GM06990 (cell line): ENCODE measurements at places on chromosomes 16 and 17.

GRCh38 chr16:35559911-35560636, 2100.7 kb downstream of the TP53TG3F start:
- DNase-seq: no peak

GRCh38 chr16:71461686-71462648, at the start of gene ZNF23:
Gene ZNF23 (minus strand): TSS chr16:71462247. CDS start chr16:71456796, 5,451 bp downstream.
- DNase-seq: peak; percentile 90

DNA sequence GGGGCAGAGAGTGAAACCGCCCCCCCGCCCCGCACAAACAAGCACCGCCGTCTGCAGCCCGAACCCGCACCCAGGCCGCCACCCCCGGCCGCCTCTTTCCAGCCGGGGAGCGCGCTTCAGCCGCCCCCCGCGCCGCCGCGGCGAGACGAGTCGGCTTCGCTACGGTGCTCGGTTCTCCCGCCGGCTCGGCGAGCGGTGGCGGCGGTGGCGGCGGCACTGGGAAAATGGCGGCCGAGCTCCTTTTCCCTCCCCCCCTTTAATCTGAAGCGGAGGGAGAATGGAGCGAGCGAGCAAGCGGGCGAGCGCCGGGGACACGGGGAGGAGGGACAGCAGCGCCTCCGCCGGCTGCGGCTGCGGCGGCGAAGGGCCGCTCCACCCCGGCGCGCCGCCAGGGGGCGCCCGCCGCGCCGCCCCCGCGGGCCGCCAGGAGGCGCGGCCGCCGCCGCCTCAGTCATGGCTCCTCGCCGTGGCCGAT, at the start of gene KANSL1:
KANSL1 (minus strand) TSS at position 279 of the 475 bp plus-strand sequence. CDS start 21,286 bp downstream, outside the sequence.
- peak; percentile 92 for DNase-seq

DNA sequence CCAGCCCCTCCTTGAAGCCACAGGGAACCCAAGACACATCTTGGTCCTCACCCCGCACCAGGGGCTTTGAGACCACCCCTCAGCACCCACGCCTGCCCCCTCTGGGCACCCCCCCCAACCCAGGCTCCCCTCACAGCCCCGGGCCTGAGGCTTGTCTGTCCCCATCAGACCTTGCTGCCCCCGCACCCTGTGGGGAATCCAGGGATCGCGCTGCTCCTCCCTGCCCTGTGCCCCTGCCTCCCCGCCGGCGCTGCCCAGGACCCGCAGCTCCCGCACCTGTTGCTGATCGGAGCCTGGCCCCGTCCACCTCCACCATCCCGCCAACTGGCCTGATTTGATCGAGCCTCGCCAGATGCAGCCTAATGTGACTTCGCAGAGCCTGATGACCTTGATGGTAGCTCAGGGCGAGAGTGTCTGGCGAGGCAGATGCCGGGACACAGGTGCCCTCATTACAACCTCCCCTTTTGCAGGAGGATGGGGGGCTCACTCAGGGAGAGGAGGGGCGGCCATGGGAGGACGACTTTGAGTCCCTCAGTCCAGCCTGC, 29.0 kb downstream of the SLC25A10 start:
- DNase-seq: no peak

DNA sequence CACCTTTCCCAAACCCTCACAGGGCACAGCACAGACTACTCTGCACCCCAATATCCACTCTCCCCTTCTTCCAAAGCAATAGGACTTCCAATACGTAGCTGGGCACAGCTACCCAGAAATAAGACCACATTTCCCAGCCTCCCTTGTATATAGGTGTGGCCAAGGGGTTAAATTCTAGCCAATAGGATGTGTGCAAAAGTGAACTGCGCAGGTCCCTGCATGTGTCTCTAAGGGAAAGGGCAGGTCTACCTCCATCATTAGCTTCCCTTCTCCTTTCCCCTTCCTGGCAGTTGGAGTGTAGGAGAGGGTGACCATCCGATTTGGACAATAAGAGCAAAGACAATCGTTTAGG, 25.5 kb upstream of the SNN start:
- no peak for DNase-seq

GRCh38 chr16:50899951-50900350, 158.1 kb downstream of the CYLD start:
- DNase-seq: no peak

DNA sequence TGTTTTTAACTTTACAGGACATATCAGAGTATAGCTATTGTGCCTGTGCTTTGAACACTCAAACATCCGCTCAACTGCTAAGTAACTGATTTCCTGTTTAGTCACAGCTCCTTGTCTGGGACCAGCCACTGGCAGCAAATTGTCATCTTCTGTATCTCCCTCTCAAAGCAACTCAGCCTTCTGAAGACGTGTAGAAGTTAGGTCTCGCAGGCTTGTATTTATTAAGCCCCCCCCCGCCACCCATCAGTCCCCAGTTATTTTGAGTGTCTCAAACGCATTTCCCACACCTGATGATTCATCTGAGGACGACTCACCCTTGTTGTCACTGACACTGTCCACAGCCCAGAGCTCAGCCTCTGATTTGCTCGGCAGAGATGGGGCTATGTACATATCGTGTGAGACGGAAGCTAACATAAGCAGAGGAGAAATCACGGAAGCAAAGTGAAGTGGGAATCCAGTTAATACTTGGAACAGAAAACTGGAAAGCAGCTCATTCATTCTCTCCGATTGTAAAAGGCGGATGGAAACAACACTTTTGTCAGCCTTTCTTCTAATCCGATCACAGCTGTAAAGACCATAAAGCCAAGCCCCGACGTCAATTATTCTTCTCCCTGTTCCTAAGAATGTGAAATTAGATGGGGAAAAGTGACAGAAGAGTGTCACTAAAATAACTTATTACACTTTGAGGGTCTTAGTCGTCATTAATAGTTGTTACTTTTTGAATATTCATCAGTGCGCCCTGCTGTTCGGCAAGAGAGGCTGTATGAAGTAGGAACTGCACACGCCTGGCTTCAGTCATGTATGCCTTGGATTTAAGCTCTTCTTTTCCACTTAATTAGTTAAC, 64.2 kb downstream of the PITPNC1 start:
- DNase-seq: peak; percentile 38

GRCh38 chr16:10497132-10498101, 83.0 kb downstream of the EMP2 start:
- DNase-seq: no peak

DNA sequence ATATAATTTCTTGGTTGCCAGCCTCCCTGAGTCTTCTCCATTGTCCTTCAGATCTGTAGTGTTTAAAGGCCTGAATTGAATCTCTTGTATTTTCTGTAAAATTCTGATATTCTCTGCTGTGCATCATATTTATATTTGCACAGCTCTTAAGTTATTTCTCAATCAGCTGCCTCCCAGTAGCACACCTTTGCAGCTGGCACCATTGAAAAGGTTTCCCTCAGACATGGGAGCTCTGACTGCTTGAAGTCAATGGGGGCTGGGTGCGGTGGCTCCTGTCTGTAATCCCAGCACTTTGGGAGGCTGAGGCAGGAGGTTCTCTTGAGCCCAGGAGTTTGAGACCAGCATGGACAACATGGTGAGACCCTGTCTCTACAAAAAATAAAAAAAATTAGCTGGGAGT, 40.4 kb downstream of the PITPNC1 start:
- no peak for DNase-seq

DNA sequence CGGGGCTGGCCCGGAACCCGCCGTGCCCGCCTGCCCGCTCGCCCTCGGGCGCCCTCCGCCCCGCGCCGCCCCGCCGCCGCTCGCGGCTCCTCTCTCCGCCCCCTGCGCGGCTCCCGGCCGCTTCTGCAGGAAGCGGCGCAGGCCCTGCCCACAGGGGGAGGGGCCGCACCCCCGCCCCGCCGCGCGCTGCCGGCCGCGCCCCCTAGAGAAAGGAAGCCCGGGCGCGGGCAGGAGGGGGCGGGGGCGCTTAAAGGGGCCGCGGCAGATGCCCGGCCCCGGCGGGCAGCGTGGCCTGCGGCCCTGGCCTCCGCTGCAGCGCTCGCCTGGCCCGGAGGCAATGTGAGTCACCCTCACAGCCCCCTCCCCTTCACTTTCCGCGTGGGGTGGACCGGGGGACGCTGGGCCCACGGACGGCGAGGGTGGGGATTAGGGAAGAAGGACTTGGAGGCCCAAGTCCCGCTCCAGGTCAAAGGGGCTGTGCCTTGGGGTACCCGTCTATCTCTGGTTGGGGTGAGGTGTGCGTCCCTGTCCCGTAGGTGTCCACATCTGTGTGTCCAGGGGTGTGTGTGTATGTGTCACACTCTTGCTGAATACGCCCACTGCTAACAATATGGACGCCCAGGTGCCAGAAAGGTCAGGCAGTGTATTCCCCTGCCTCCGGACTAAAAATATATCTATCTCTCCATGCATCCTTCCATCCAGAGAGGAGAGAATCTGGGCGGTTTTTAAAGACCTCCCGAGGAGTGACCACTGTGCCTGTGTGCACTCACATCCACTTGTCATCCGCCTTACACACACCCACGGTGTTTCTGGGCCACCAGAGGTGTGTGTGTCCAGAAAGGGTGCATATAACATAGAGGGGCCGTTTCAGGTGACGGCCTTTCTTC, at the start of gene GIT1:
GIT1 (minus strand) TSS at position 125 of the 887 bp plus-strand sequence. CDS start 270 bp downstream, outside the sequence.
- peak; percentile 90 for DNase-seq

DNA sequence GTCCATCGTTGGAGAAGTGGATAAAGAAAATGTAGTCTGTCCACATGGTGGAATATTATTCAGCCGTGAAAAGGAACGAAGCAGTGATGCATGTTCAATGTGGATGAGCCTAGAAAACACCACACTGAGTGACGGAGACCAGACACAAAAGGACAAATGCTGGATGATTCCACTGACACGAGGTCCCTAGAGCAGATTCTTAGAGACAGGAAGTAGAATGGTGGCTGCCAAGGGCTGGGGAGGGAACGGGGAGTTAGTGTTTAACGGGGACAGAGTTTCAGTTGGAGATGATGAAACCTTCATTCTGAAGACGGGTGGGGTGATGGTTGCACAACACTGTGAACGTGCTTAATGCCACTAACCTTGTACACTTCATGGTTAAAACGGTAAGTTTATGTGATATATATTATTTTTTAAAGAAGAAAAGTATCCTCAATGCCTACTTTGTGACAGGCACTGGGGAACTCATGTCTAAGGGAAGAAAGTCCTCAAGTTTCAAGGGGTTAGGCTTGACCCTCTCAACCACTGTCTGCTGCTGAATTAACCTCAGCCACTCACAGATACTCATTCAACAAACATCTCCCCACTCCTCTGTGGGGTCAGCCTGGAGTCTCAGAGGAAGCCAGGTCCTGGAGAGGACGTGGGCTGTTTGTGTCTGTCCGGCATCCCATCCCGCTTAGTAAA, 17.6 kb downstream of the C16orf74 start:
- no peak for DNase-seq

GRCh38 chr16:53872248-53873221, 168.6 kb downstream of the FTO start:
- no peak for DNase-seq

GRCh38 chr16:8179615-8180014, 410.7 kb downstream of the TMEM114 start:
- no peak for DNase-seq

DNA sequence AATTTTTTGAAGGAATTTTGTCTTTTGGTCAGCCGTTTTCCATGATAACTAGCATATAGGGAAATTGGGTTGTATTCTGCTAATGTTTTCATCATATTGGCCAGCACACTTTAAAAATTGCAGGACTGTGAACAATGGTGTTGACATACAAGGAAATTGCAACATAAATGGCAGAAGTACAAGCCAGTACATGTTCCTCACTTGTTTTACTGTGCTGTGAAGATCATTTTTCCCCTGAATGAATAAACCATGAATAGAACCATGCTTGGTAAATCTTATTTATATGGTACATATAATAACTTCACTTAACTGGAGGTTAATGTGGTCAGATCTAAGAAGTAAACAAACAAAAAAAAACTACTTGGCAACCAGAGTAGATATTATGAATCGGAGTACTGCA, 22.8 kb downstream of the OMG start:
- no peak for DNase-seq

- DNase-seq: no peak
Observed at GRCh38 chr17:59671386-59671785, 35.8 kb downstream of the PTRH2 start.

DNA sequence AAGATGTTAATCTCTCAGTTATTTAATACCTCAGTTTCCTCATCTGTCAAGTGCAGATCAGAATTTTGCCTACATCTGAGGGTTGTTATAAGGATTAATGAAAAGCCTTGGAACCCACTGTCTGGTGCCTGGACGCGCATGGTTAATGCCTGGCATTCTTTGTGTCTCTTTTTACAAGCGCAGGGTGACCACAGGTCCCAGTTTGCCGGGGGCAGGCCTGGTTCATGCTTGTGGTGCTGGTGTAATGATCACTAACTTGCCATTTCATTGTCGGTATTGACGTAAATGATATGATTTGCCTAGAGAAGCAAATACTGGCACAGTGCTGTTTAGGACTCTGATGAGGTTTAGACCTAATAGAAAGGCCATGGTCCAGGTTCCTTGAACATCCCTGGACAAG, 23.1 kb downstream of the MRC2 start:
- DNase-seq: no peak

DNA sequence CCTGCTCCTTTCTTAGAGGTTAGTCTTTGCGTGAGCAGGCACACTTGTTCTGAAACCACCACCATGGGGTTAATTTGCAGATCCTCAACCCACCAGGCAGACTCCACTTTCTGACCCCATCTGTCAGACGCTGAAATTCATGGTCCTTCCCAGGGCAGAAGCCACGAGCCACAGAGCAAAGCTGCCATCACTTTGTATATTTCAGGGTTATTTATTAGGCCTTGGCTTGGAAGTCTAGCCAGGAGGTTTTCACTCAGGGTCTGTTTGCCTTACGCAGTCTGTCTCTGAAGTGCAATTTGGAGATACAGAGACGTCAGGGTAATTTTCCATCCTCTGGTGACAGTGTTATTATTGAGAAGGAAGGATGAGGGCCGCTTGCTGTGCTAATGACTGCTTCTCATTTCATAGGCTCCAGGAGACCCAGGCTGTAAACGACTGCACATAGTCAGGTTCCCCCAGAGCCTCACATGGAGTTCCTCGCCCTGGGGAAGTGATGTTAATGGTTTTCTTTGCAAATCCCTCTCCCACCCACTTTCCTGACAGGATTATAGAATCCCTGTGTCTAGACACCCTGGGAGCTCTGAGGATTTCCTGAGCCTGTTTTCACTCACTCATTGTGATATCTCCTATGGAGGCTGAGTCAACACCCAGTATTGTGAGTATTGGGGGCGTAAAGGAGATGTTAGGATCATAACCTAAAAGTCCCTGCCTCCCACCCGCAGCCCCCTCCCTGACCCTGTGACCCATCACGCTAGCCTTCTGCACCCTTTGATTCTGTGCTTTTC, 269.0 kb downstream of the ABCC12 start:
- DNase-seq: no peak

- DNase-seq: peak; percentile 33
Observed at GRCh38 chr16:48611329-48612137, 1.6 kb upstream of the N4BP1 start.

DNA sequence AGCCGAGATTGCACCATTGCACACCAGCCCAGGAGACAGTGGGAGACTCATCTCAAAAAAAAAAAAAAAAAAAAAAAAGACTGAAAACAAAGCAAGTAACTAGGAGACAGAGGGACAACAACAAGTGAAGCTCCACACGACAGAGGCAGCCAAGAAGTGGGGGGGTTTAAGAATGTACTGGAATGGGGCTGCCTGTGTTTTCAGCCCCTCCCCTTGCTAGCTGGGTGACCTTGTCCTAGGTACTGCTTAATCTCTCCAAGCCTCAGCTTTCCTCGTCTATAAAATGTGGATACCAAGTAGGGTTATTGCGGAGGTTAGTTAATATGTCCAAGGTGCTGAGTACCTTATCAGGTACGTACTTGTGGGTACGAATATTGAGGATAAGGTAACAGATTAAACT, 163.8 kb upstream of the CACNG5 start:
- no peak for DNase-seq

GRCh38 chr16:65323655-65324237, 201.9 kb upstream of the CDH11 start:
- no peak for DNase-seq
